Omental fat pad (tissue), 4 donors: ENCODE measurements at places on chromosomes 6 and 20.

GRCh38 chr6:36844232-36845170 is 5.3 kb upstream of the CPNE5 start:
- DNase-seq: no peak

DNA sequence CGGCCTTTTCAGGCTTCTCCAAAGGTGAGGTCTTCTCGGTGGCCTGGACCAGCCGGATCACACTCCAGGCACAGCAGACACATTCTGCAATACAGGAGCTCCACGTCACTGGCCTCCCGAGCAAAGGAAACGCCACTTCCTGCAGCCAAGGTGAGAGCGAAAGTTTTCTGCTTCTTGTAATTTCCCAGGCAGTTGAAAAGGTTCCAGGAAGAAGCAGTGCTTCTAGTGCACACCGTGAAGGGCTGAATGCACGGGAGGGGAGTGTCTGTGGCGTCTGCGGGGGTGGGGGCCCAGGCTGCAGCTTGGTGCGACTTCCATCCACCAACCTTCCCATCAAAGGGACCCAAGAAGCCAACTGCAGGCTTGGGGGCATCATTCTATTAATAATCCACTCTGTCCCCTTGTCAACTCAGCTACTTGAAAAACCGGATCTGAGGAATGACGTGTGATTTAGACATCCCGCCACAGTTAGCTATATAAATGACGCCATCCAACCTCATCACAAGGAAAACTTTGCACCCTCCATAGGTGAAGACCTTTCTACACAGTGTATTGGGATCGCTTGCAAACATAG is 61.1 kb downstream of the NFATC2 start:
- no peak for DNase-seq

DNA sequence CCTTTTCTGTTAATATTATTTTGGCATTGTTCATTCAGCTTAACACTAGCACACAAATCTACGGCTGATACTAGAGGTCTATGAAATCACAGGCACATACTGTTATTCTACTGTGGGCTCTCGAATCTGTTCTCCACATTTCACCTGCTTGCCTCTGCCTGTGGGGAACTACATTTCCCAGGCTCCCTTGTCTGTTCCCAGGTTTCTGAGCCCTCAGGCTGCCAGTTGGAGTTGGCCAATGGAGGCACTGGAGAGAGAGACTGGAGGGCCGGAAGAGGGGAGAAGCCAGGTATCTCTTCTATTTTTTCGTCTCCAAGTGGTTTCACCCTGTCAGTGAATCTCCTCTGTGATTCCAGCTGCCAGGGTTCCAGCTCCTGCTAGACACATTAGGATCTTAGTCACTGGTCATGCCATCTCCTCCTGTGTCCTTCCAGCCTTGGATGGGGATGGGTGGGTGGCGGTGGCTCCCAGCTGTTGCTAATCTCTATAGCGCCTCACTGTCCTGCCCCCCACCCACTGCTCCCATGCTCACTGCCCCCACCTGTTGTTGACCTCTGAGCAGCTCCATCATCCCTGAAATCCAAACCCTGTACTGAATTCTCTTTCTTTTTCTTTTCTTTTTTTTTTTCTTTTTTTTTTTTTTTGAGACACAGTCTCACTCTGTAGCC is 188.2 kb downstream of the LRFN2 start:
- no peak for DNase-seq

DNA sequence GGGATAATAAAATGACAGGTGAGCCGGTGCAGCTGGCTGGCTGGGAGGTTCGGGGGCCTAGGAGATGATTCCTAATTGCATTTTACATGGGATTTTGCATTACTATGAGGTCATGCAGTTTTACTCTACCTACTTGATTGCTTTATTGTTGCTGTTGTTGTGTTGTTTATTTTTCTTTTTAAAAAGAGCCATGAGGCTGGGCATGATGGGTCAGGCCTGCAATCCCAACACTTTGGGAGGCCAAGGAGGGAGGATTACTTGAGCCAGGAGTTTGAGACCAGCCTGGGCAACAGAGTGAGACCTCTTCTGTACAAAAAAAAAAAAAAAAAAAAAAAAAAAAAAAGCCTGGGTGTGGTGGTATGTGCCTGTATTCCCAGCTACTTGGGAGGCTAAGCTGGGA is 104.8 kb downstream of the GJA1 start:
- DNase-seq: no peak

- peak; percentile 38 for DNase-seq
Measured at GRCh38 chr6:108737594-108738546, 110.4 kb upstream of the ARMC2 start.

DNA sequence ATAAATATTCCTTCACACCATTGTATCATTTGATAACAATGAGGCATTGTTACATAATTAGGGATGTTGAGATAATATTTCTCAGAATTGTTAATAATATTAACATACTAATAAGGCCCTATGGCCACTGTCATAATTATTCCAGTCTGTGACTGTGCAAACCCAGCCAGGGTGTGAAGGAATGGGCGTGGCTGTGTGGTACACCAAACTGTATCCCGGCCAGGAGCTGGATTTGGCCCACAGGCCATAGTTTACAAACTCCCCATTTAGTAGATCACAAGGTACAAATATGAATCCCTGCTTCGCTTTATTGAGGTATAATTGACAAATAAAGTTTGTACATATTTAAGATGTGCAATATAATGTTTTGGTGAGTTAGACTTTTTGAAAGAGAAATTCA is 894.7 kb downstream of the C6orf118 start:
- no peak for DNase-seq

DNA sequence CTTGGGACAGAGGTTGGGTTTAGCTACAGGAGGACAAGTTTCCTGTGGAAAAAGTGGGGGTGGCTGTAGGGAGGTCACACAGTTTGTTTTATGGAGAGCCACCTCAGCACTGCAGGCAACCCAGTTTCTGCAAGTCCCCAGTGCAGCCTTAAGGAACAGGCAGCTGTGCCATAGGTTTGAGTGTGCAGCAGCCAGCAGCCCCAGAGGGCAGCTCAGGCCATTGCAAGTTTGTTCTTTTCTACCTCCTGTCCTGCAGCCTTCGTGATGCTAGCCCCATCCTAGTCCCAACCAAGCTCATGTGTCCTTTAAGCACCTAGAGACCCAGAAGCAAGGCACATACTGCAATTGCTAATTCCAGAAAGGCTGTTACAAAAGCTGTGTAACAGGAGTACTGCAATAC is 58.8 kb downstream of the ZBTB9 start:
- no peak for DNase-seq

GRCh38 chr20:36591854-36592641 is 13.5 kb upstream of the RAB5IF start:
- DNase-seq: no peak

DNA sequence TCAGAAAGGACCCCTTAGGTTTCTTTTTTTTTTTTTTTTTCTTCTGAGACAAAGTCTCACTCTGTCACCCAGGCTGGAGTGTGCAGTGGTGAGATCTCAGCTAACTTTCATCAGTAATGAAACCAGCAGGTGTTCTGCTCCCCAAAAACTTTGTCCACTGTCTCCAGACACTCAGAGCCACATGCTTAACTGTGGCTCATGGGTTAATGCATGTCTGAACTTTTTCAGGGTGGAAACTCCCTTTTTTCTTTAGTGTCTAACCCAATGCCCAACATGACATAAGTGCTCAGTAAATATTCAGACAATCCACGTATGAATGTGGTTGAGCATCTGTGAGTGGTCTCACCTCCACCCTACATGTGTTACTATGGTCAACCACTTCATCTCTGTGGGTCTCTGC is 45.4 kb downstream of the MYB start:
- no peak for DNase-seq

DNA sequence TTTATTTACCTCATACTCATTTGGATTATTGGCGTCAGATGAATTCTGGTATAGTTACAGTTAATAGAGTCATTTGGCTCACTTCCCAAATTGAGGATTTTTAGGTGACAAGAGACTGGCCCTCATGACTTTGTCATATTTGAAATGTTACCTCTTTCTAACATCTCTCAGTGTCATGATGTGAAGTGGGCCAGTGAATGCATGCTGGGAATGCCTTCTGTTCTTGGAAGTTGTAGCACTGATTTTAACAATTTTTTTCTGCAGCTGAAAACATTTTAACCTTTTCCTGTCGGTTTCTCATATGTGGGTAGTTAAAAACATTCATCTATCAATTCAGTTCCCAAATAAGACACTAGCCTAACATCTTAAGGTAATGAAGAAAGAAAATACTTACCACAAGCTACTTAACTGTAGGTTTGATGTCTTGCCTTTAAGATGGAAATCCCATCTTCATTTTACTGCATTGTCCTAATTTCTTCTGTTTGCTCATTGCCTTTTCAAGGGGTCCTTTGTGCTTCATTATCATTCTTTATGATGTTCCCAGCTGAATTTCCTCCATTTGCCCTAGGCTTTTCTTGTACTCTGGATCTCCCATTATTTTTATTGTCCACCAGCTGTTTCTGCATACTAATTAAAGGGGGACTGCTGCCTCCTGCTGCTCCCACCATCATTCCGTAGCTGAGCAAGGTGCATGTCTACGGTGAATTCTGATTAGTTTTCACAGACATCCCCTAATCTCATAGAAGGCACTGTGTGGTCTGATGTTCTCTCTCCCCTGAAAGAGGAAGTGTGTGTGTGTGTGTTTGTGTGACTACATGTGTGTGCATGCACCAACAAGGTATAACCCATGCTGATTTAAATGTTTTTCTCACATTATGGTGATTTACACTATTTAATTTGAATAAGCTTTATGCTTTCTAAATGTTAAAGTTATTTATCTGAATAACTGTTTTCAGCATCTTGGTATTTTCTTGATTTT is 109.5 kb downstream of the B3GAT2 start:
- DNase-seq: no peak
